ENCODE measurements at places on chromosomes 6 and 20.

DNA sequence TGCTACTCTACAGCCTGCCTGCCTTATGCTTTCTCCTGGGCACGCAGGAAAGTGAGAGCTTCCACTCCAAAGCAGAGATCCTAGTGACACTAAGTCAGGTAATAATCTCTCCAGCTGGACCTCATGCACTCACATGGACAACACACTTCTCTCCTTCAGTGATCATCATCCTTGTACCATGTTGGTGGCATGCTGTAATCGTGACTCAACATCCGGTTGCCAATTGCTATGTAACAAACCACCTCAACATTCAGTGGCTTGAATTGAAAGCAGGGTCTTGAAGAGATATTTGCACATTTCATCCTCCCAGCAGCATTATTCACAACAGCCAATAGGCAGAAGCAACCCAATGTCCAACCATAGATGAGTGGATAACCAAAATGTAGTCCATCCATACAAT lies 40.3 kb upstream of the PPP1R3G start:
- DNase-seq: no peak

DNA sequence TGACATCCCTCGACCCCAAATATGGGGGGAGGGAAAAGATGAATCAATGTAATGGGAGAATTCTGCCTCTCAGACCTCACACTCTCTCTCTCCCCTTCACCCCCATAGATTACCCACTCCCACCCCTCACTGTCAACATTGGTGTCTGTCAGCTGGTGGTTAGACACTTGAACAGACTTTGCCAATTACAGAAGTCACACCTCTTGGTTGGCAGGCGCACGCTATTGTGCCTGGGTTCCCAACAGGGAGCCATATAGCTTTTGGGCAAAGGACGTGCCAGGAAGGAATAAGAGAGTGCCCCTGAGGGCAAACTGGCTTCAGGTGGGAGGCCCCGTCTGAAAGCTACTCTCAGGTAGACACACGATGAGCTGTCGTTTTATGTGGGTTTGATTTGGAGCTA lies 54.1 kb upstream of the FYN start:
- no peak for DNase-seq

DNA sequence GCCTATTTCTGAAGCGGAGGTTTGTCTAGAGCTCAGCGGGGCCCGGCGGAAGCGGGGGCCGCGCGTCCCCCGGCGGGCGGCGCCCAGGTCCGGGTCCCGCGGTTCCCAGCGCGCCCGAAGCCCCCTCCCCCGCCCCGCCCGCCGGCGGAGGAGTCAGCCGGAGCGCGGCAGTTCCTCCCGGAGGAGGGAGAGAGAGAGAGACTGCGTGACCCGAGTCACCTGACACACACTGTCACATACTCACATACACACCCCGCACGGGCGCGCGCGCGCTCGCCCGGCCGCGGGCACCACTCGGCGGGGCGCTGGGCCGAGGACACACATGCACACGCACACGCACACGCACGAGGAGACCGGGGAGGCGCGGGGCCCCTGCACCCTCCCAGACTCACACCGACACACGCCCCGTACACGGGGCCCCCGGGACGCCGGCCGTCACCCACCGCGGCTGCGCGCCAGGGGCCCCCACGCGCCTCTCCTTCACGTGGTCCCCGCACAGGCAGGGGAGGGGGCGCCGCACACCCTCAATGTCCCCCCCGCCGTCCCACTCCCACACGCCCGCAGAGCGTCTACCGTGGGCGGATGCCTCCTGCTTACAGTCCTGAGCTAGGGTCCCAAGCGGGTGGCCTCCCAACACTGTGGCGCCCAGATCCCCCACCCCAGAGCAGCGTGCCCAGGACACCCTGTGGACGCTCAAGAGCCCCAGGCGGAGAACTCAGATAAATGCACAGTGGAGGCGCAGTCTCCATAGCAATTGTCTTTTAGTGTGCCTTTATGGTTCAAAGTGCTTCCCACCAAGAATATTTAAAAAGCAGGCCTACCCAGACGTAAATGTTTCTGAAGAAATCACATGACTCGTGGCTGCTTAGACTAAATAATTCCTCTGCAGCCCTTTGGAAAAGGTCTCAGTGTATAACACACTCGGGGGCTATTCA lies at the start of gene RRAGD:
Gene RRAGD, minus strand, starts transcription at position 203 of the 935 bp plus-strand sequence. CDS start 280 bp downstream, outside the sequence.
- DNase-seq: peak; percentile 77

GRCh38 chr6:11999246-11999645 lies 12.9 kb upstream of the HIVEP1 start:
- no peak for DNase-seq

- no peak for DNase-seq
Measured at GRCh38 chr6:160349020-160349441, 853 bp downstream of the SLC22A3 start.

DNA sequence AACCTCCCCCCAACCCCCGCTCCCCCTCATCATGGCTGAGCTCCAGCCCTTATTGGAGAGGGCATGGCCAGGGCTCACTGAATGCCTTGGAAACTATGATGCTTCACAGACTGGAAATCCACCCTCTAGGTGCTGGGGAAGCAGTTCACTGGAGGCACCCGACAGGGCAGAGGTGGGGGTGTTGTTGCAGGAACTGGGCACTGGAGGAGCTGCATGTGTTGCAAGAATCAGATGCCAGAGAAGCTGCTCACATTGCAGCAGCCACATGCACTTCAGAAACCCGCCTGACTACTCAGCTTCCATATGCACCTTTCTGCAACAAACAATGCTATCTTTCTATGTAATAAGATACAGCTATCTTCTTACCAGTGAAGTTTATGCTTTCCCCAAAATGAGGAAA lies 7.9 kb upstream of the TBPL1 start:
- no peak for DNase-seq

GRCh38 chr6:149477544-149477943 lies 7.3 kb downstream of the ZC3H12D start:
- DNase-seq: no peak

GRCh38 chr20:13817342-13817741 lies 32.5 kb downstream of the NDUFAF5 start:
- DNase-seq: no peak

GRCh38 chr6:95551678-95552324 lies 25.5 kb upstream of the MANEA start:
- no peak for DNase-seq

GRCh38 chr6:121694801-121695251 lies 259.4 kb downstream of the GJA1 start:
- no peak for DNase-seq

- no peak for DNase-seq
Measured at GRCh38 chr6:34576286-34576955, 20.3 kb upstream of the SPDEF start.

DNA sequence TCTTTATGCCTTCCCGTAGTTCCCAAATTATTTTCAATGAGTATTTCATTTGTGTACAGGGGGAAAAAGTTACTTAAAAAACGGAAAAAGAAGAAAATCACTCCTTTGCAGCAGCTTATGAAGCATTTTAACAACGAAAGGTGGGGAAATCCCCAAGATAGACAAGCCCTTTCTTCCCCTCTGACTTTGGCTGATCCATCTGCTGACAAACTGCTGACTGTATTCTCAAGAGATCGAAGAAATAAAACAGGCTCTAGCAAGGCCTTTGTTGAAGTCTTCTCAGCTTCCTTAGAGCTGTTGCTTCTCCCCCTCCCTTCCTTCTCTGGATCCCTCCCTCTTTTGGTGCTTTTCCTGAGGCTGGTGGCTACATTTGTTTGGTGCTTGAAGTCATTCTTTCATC lies 325.2 kb downstream of the NRN1 start:
- DNase-seq: no peak
